ENCODE measurements at places on chromosomes 5 and 9. TPM values are rescaled to one million over a fixed set of nuclear protein-coding genes. Genes with fewer than 3 reads are reported as not detected.

The CD74 gene
- 5.7 TPM for total RNA-seq

The CLIC3 gene
- total RNA-seq, result not detected

The SERF1A gene
- total RNA-seq, result 8.1 TPM

The LOX gene
- total RNA-seq, result 90.4 TPM

The CBY3 gene
- total RNA-seq, result not detected

The NEUROG1 gene
- not detected for total RNA-seq

The STKLD1 gene
- 0.49 TPM for total RNA-seq

The TIMD4 gene
- total RNA-seq, result not detected

The MSX2 gene
- total RNA-seq, result not detected

The BRD8 gene
- total RNA-seq, result 45.7 TPM

The AK8 gene
- 0.06 TPM for total RNA-seq

The ANXA6 gene
- total RNA-seq, result 187 TPM

The GZMA gene
- 0.13 TPM for total RNA-seq

The PHF24 gene
- not detected for total RNA-seq

The TMEM203 gene
- 17.2 TPM for total RNA-seq

The TTC39B gene
- total RNA-seq, result 4.0 TPM

The PCDHA10 gene
- total RNA-seq, result 0.13 TPM
